ENCODE measurements at places on chromosomes 5 and 9.

GRCh38 chr5:172450861-172451695 lies 3.2 kb downstream of the SH3PXD2B start:
- DNase-seq = no peak

- DNase-seq = no peak
These were observed 10.4 kb downstream of the CCL28 start for GRCh38 chr5:43401827-43402226.

DNA sequence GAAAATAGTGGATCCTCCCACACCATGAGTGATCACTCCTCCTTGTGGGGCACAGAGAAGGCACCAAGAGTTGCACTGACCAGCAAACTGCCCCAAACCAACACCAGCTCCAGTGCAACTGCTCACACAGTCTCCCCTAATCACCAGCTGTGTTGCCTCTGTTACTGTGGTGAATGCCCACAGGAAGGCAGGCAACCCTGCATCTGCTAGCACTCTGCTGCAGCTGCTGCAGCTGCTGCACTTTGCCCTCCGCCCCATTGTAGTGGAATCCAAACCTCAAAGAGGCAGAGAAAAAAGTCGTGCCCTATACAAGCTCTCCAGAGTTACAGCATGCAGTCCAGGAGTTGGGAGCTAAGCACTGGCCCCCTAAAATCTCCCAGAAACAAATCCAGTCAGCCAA lies 339.6 kb downstream of the TRIM36 start:
- DNase-seq = no peak

DNA sequence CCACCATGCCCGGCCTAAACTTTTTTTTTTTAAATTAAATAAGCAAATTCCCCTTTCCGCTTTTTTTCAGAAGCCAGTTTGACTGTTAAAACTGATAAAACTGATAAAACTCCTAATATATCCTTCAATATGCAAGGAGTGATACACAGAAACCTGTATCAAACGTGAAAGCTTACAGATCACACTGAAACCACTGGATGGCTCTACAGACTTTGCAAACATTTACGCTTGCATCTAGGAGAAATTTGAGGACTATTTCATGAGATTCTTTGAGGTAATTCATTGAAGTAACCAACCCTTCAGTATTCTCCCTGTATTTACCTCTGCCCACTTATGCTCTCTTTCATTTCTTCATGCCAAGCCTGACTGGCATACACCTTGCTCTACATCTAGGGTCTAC lies 40.6 kb upstream of the CHD1 start:
- no peak for DNase-seq

DNA sequence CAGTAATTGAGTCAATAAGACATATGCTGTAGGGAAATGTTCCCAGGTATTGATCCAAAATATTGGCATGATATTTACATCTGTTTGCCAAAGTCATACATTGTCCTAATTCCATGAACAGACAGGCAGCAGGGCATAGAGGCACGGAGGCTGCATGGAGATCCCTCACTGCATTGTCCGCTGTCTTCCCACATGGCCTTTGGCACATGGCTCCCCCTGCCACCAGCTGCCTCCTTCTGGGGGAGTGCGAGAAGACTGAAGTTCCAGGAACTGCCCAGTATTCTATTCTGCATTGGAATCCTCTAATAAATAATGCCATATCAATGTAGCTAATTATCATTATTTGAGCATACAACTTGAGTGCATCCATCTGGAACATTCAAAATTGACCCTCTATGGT lies 269.0 kb downstream of the FBXL7 start:
- DNase-seq = no peak

DNA sequence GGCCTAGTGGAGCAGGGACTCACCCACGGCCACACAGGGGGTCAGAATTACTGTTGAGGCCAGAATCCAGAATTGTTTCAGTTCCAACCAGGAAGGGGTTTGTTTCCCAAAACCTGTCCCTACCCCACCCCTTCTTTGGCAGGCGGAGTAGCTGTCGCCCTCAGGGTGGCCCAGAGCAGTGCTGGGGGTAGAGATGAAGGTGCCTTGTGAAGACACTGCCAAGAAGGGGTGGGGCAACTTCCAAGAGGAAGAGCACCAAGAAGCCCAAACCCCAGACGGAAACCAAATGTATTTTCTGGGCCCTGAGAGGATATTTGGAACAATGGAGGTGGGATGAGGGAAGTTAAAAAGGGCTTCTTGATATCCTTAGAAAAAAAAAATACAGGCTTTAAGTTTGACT lies 11.4 kb upstream of the NDST1 start:
- no peak for DNase-seq

DNA sequence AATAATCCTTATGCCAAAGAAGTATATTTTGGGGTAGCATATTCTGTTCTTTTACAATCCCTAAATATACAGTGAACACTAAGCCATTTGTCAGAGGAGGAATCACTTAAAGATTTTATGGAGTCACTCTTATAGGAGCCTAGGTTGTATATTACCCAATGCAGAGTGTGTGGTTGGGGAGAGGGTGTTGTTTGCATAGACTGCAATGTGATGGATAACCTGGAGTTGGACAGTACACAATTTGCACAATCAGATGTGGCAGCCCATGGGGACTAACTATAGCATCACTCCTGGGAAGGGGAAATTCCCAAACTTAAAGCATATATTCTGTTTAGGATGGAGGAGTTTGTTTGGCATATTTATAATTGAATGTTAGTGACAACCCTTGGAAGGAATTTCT lies 9.6 kb upstream of the NDFIP1 start:
- DNase-seq = no peak

GRCh38 chr5:168364151-168364661 lies 72.8 kb downstream of the WWC1 start:
- DNase-seq = no peak

- no peak for DNase-seq
These were observed 23.5 kb downstream of the AFAP1L1 start for GRCh38 chr5:149294872-149295829.

DNA sequence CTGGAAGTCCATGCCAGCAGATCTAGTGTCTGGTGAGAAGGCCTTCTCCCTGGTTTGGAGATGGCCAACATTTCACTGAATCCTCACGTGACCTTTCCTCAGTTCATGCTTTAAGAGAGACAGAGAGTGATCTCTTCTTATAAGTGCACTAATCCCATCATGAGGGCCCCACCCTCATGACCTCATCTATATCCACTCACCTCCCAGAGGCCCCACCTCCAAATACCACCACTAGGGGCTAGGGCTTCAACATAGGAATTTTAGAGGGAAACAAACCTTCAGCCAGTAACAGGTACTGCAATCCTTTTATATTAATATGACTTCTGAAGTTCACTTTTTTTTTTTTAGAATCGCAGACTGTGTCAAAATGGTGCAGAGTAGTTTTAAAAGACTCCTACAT lies 496.9 kb upstream of the ADAMTS16 start:
- no peak for DNase-seq
